SW 1271 (cell line): ENCODE measurements at places on chromosomes 7 and 10.

DNA sequence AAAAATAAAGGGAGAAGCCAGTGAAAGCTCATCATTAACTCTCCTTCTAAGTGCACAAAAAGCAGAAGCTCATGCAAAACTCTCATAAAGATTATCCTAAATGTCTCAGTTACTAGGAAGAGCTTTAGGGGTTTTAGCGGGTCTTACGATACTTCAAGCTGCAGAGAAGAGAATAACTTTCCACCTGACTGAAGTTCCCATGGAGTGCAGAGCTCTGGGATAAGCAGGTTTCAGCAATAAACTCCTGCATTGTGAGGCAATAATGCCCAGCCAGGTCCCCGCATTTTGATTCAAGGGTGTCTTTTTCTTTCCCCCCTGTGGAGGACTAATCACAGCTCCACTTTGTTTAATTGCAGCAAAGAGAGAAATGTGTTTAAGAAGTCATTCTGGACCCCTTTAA is 241.9 kb upstream of the SP8 start:
- DNase-seq = no peak

DNA sequence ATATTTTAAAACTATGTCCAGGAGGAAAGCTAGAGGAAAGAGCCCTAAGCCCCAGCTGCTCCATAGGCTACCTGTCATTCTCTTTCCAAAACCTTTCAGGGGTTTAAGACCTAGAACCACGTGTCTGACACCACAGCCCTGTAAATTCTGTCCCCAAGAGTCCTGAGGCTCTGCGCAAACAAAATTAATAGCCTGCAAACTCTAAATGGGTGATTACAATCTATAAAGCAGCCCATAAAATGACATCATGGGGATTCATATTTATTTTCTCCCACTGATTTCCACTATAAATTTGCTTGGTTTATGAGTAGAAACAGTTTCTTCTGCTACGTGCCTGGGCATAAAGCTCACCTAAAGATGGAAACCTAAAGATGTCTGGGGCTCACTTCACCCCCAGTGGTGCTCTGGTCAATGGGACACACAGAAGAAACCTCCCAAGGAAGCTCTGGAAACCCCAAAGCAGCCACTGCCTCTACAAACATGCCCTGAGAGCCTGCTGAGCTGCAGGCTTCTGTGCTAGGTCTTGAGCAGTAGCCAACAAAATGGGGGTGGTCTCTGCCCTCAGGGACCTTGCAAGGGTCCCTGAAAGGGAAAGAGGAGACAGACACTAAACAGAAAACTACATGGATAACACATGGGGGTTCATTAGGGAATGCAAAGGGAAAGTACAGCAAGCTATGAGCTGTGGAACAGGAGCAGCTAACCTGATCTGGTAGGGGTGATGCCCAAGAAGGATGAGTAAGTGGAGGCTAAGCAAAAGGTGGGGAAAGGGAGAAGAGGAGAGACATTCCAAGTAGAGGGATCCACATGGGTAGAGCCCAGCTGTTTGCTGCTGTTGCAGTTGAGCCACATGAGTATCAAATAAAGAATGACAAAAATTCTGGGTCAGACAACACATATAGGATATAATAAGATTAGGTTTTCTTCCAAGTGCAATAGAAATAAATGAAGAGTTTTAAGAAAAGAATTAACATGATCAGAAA is 331.7 kb downstream of the KCNMA1 start:
- no peak for DNase-seq

DNA sequence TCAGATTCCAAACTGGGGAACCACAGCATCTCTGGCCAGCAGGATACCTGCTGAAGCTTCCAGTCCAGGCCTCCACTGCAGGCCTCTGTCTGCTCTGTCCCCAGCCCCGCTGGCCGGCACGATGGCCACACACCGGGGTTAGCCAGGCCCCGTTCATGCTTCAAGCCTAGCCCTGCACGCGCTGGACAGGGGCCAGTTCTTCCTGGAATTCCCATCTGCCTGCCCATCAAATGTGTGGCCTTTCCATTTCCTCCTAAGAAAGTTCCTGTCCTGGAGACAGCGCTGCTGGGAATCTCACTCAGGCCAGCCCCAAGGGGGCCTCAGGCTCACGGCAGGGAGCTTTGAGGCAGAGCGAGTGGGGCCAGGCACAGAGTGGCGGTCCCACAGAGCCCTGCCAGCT is 18.0 kb downstream of the SH2B2 start:
- DNase-seq = no peak

DNA sequence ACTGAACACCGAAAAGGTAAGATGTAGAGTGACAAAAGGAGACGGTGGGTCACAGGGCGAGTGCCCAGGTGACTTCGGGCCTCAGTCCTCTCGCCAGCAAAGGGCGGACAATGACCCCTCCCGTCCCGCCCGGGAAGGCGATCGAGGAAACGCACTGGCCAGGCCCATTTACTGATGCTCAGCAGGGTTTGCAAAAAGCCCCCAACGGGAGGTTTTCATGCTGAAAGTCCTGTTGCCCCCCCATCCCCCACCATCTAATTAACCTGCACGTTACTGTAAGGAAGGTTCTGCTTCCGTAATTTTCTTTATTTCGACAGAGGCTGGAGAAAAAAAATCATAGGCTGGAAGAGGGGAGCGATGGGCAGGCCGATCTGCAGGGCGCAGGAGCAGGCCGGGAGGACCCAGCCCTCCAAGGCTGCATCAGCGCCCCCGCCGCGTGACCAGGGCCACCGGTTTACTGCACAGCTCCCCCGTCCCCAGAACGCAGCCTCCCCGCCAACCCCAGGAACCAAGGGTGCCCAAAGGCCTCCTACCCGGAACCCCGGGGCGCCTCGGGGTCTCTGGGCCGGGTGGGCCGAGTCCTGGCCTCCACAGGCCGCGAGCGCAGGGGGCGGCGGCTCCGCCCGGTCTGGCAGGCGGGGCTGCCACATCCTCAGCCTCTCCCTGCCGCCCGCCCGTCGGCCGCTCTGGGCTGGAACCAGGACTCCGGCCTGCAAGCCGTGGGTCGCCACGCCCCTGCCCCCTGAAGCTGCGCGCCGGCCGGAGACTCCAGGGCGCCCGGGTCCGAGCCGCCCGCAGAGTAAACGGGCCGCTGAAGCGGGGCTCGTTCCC is 613 bp downstream of the OAT start:
- peak; percentile 52 for DNase-seq

GRCh38 chr7:17564678-17565212 is 266.3 kb downstream of the AHR start:
- no peak for DNase-seq

DNA sequence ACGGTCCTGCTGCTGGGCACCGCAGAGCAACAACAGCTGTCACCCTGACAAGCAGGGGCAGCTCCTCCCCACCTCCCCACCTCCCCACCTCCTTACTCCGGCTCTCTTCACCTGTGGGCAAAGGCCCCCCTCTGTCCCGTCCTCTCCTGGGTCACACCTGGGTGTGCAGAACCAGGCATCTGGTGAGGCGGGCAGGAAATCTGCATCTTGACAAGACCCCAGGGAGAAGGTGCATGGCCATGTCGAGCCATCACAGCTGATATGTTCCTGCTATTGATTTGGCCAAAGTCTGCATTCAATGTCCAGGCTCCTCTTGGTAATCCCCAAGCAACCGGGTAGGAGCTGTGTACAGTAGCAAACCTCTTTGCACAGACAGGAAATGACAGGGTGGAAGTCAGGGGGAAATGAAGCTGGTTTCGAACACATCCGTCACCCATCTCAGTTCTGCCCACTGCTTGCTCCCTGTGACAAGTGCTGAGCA is 554.2 kb downstream of the DNAJB6 start:
- no peak for DNase-seq

GRCh38 chr10:61852261-61852660 is 49.2 kb upstream of the ARID5B start:
- DNase-seq = no peak

GRCh38 chr10:119211176-119211575 is 3.8 kb downstream of the GRK5 start:
- DNase-seq = no peak

- peak; percentile 12 for DNase-seq
These were observed 19.4 kb downstream of the SFTPD start for GRCh38 chr10:79929409-79929904.

- no peak for DNase-seq
These were observed 839.9 kb downstream of the CCSER2 start for GRCh38 chr10:85168243-85168642.

GRCh38 chr10:60257767-60258428 is 131.8 kb downstream of the ANK3 start:
- DNase-seq = no peak

DNA sequence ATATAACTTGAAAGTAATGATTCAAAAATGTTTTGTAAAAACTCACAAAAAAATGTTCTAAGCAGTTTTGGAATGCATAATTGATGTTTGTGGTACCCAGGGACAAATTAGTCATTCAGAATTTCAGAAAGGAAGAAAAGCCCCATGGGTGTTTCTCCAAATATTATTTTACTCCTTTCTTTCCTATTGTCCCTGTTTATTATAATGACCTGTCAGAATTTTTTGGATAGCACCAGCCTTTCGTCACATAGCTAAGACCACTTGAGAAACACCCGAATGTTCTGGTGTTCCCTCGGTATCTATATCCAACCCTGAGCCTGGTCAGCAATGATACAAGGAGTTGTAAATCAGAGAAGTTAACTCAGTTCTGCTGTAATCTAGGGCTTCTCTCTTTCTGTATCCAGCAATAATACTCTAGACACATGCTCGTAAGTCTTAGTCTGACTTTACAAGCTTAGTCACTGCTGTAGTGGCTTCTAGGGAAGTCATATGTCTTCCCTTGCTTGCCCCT is 64.8 kb upstream of the MEOX2 start:
- DNase-seq = no peak

DNA sequence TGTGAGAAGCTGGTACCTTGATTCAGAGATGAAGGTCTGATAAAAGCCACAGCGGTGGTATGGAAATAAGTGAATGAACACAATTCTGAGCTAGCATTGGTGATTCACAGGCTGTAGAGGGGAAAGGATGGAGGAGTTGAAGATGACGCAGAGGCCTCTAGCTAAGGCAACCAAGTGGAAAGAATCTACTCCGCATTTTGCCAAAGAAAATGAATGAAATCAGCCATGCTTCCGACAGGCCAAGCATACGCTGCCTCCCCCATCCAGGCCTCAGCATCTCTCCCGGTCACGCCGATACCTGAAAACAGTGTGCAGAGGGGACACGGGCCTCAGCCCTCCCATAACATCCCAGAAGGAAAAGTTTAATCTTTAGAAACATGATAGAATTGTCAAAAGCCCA is 124.3 kb upstream of the UNC5B start:
- no peak for DNase-seq

DNA sequence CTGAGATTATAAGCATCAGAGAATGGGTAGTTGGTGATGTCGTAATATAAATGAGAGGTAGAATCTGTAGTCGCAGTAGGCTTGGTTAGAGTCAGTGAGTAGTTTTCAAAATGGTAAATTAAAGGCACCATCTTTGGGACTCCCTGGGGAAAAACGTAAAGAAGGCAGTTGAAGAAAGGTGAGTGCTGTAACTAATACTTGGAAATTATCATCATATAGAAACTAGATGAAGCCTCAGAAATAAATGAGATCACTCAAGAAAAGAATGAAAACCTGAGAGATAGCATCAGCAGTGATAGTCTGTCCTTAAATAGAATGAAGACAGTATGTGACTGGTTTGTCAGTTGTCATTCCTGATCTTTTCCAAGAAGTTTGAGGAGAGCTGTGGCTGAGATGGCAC is 23.8 kb downstream of the PALS2 start:
- DNase-seq = no peak

DNA sequence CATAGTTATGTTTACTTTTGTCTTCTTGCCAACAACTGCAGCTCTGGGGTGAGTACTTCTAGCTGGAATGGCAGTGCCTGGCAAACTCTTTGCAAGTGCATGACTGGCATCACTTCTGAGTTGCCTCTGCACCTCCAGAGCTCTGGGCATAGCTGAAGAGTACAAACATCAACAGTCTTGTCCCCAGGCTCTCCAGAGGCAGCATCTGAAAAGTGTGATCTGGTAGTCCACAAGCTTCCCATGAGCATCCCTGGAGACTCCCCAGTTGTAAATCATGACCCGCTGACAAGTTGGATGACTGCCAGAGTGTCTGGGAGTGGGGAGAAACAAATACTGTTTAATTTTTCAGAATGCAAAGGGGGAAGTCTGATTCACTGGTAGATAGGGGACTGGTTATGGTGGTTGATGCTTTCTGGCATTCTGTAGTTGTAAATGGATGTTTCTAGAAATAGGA is 138.9 kb upstream of the CDK13 start:
- DNase-seq = no peak

DNA sequence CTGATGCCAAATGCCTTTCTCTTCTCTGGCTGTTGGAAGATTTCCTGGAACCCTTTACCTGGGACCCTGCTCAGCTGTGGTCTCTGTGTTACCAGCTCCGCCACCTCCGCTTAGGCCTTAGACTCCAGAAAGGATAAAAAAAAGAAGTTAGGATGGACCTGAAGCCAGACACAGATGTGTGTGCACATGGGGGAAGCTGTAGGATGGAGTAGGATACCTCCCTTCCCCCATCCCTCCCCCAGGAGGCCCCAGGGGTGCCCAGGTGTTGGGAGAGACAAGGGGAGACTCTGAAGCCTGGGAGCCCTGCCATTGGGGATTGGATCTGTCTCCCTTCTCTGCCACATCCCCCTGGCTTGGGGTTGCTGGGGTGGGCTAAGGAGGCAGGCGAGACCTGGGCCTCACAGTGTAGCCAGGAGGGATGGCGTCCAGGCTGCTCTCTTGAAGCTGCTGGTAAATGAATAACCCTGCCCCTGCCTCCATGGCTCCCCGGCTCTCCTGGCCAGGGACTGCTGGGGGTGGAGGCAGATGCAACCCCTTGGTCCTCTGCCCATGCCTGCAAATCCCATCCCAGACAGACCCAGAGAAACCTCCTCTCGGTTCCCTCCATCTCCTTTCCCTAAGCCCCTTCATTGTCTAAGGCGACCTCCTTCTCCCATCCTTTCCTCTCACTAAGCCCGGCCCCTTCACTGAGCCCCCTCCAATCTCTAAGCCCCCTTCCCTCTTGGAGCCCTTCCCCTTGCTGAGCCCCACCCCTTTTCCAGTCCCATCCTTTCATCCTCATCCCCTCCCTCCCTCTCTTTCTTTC is 8.0 kb downstream of the CLDN3 start:
- DNase-seq = no peak

DNA sequence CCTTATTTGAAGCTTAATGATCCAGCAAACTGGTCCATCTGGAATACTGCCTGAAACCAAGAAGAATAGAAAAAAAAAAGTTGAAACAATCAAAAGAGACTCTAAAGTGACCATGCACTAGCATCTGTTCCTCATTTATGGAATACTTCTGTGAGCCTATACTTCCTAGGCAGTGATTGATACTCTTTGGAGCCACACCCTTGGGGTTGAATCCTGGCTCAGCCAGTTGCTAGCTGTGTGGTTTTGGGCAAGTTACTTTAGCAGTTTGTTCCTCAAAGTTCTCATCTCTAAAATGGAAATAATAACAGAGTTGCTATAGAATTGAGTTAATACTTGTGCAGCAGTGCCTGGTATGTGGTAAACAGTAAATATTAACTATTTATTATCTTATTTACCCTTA is 208.9 kb downstream of the GPR158 start:
- no peak for DNase-seq

GRCh38 chr10:126434235-126434634 is 46.0 kb upstream of the ADAM12 start:
- no peak for DNase-seq

DNA sequence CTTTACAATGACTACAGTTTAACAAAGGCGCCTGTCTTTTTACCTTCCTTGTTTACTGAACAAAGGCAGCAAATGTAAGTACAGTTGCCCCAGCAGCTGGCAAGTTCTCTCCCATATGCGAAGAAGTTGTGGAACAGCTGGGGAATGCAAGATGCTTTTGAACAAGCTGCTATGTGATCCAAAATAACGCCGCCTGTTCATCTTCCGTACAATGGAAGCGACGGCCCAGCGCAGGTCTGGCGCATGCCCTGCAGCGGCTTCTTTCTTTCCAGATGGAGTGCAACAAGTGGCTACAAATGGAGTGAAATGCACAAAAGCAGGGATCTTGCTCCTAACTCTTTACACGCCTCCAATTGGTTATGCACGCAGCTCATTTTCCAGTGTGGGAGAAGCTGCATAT is 97.0 kb upstream of the SVIL start:
- no peak for DNase-seq
